Activated gamma-delta T cell (primary cell): ENCODE measurements at places on chromosomes 7 and 10.

GRCh38 chr7:98448766-98449165, 47.9 kb upstream of the BAIAP2L1 start:
- no peak for DNase-seq

- no peak for DNase-seq
These were observed 8.7 kb downstream of the SLC18A2 start for GRCh38 chr10:117249493-117250093.

GRCh38 chr10:58756130-58756719, 243.6 kb downstream of the BICC1 start:
- no peak for DNase-seq

DNA sequence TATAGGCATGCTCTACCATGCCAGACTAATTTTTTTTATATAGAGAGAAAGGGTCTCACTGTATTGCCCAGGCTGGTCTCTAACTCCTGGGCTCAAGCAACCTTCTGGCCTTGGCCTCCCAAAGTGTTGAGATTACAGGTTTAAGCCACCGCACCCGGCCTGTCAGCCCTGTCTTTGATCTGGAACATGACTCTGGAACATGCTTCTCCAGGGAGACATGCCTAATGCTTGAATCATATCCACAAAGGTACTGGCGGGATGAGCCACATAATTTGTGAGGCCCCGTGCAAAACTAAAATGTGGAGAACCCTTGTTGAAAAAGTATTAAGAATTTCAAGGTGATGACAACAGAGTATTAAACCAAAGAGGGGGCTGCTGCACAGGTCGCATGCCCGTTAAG, 282.8 kb downstream of the ARHGAP12 start:
- no peak for DNase-seq

DNA sequence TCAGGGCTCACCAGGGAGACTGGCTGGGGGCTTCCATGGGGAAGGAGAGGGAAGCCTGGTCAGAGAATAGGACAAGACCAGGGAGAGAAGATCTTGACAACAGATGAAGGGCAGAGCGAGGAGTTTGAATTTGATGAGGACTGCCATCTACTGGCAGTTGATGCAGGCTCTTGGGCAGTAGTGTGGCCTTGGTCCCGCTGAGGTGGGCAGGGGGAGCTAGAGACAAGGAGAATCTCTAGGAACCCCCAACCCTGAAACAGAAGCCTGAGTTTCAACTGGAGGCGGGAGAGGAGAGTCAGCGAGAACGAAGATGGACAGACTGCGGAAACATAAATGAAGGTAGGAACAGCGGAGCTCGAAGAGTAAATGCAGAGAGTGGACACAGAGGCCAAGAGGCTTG, 81.0 kb downstream of the PPP1R3C start:
- DNase-seq, result no peak

DNA sequence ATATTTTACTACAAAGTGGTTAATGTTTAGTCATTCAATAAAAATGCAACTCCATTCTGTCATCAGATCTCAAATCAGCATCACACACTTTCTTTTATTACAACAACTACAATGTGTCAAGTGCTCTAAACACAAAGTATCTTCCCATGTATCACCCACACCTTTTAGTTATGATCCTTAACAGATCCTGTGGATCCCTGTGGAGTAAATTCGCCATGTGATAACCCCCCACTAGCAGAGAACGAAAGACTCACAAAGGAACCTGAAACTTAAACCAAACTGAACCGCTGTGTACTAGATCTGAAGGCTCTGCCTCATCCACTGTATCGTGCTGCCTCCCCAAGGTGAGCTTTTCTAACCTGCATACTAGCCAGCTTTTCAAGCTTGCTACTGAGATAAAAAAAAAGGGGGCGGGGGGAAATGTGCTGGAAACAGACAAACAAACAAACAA, 1.7 kb downstream of the DPY19L1 start:
- no peak for DNase-seq

GRCh38 chr7:157854066-157854891, 517.5 kb downstream of the DNAJB6 start:
- no peak for DNase-seq

DNA sequence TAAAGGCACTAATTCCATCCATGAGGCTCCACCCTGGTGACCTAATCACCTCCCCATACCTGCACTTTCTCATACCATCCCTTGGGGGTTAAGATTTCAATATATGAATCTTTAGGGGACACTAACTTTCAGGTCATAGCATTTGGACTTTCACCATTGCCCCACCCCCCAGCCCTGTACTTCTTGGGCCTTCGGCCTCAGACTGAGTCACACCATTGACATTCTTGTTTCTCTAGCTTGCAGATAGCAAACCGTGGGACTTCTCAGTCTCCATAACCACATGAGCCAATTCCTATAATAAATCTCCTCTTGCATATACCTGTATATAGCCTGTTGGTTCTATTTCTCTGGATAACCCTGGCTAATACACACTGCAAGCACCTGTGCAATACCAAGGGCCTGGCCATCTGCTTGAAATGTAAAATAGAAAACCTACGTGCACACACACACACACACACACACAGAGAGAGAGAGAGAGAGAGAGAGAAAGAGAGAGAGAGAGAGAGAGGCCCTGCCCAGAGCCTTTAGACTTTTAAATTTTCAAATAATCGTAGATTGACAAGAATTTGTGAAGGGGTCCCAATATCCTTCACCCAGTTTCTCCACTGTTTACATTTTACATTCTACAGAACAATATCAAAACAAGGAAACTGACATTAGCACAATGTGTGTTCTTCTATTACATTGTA, 25.3 kb downstream of the ANXA8 start:
- no peak for DNase-seq

GRCh38 chr10:43822631-43823580, 174.2 kb upstream of the ZNF32 start:
- DNase-seq, result no peak

GRCh38 chr10:79239275-79239779, 107.9 kb upstream of the PPIF start:
- DNase-seq, result no peak

- no peak for DNase-seq
These were observed 4.3 kb upstream of the LIPF start for GRCh38 chr10:88659725-88660597.

GRCh38 chr7:13724191-13724976, 265.1 kb downstream of the ETV1 start:
- no peak for DNase-seq

DNA sequence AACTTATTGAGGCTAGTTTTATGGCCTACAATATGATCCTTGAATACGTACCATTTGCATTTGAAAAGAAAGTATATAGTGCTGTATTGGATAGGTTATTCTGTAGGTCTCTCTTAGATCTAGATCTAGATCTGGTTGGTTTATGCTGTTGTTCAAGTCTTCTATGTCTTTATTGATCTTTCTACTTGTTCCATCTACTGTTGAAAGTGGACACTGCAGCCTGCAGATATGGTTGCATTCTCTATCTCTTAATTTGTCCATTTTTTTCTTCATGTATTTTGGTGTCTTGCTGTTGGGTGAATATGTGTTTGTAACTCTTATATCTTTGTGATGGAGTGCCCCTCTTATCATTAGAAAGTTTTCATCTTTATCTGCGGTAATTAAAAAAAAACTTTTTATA, 139.4 kb upstream of the PCDH15 start:
- DNase-seq, result no peak

DNA sequence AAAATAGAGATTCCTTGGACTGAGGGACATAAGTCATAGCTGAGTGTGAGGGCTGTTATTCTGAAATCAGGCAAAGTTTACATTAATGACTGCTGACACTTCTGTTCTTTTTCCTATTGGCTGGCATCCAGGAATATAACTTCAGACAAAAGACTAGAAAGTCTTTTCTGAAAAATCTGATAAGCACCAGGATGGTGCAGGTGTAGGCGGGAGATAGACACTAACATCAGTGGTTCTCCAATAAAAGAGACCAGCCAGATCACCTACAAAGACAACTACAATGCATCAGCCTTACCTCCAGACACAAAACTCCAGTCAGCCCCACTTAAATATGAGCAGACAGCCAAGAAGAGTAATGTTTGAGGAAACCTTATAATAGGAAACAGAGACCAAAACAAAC, 168.3 kb upstream of the LRGUK start:
- DNase-seq, result no peak

DNA sequence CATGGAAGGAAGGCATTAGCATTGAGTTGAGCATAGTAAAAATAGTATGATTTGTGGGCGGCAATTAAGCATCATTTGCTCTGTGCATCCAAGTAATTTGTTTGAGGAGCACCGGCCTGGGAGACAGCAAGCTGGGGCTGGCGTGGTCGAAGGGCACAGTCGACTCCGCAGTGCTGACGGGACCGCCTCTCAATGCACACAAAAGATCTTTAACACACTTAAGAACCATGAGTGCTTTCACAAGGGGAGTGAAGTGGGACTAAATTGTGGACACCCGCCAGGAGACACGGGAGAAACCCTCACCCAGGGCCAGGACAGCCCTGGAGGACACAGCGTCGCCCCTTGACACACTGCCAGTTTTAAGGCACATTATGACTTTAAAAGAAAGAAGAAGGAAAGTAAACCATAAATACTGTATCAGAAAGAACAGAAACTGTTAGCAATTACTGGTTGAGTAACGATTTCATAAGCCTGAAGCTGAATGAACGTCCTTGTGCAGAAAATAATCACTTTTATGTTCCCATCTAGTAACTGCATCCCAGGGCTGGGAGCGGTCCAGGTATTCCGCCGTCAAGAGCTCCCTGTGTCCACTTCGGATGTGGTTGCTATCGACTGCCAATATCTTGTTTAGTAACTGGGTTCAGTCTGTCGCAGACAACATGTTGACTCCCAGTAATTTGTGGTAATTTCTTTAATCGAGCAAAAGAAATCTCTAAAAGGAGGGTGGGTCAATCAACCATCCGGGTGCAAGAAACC, 102.1 kb downstream of the EBF3 start:
- no peak for DNase-seq

DNA sequence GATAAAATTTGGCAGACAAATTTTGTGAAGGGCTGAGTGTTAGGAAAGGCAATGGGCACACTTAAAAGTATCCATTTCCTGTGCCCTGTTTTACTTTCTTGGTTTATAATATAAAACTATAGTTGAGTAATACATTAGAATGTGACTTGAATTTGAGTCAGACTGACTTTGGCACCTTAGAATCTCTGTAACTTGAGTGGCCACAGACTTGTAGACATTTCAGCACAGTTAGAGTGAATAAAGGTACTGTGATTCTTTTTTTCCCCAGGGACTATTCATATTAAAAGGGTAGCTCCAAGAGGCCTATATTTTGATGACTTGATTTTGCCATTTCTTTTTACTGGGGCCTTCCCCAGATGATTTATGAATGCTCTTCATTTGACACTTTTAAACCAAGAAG, 22.4 kb downstream of the GBF1 start:
- DNase-seq, result no peak

- no peak for DNase-seq
These were observed 8.9 kb downstream of the IGFBP1 start for GRCh38 chr7:45897042-45897690.

GRCh38 chr7:149865437-149865836, 8.3 kb upstream of the ATP6V0E2 start:
- no peak for DNase-seq

DNA sequence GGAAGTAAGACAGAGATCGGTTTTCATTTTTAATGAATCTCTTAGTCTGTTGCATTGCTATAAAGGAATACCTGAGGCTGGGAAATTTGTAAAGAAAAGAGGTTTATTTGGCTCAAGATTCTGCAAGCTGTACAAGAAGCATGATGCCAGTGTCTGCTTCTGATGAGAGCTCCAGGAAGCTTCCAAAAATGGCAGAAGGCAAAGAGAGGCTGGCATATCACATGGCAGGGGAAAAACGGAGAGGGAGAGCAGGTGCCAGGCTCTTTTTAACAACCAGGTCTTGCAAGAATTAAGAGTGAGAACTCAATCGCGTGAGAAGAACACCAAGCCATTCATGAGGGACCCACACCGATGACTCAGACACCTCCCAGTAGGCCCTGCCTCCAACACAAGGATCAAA, 125.0 kb upstream of the THSD7A start:
- DNase-seq, result no peak

DNA sequence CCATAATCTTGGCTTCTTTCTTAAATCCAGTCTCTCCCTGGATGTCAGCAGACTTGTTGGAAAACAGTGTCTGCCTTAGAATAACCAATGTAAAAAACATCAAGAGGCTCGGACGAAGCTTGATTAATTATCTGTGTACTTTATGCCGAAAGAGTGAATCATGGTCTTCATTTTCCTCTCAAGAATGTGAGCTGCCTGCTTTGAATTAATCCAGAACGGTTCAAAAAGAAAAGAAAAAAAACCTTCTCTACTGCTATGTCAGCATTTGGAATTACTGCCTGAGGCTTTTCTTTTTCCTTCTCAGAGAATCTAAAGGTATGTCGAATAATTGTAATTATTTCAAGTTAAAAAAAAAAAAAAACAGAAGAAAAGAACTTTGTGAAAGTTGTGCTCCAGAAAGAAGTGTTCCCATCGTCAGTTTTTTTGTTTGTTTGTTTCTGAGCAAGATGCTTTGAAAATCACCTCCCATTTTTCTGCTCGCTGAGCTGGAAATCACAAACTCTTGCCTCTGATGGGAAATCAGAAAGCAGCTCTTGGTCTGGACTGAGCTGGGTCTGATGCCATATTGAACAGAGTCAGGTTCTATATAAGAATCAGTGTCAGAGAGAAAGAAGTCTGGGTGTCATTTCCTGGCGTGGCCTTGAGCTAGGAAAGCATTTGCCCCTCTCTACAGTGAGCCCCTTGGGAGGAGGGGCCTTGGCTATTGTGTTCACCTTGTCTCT, 20.2 kb downstream of the PLPP4 start:
- no peak for DNase-seq

GRCh38 chr7:26381476-26382353, 90.1 kb downstream of the SNX10 start:
- no peak for DNase-seq

DNA sequence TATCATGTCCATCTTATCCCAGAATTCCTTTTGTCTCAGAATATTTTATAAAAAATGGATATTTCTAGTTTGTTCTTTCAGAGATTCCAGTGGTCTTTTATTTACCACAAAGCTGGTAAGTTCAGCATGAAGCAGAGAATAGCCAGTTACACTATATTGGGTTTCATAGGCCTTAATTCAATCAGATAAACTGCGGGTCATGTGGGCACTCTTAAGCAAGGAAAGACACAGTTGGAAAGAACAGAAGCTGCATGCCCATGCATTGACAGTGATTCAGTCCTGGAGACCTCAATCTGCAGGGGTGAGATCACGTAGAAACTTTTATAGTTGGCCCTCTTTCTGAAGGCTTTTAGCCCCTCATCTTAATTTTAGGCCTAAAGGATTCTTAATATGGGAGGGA, 281.3 kb upstream of the IGFBP3 start:
- DNase-seq, result no peak

- no peak for DNase-seq
These were observed 43.8 kb downstream of the SMNDC1 start for GRCh38 chr10:110260746-110261477.

GRCh38 chr10:79376078-79376628, 28.9 kb downstream of the PPIF start:
- DNase-seq, result no peak
